ENCODE measurements at places on chromosomes 13 and 19. TPM values are rescaled to one million over a fixed set of nuclear protein-coding genes. Genes with fewer than 3 reads are reported as not detected.

The EID2B gene
- 3.2 TPM for total RNA-seq

The TEAD2 gene
- 54.3 TPM for total RNA-seq

The MIR17HG gene
- total RNA-seq: 1.5 TPM

The CCNE1 gene
- total RNA-seq: 50.1 TPM

The THAP8 gene
- 1.9 TPM for total RNA-seq

The ZNF253 gene
- total RNA-seq: 2.6 TPM

The ZNF83 gene
- 23.7 TPM for total RNA-seq

The ADGRE2 gene
- 0.12 TPM for total RNA-seq

The ZNF560 gene
- 0.02 TPM for total RNA-seq

The SHANK1 gene
- 2.2 TPM for total RNA-seq

The IGSF23 gene
- not detected for total RNA-seq

The IGLON5 gene
- total RNA-seq: 0.72 TPM

The CNFN gene
- not detected for total RNA-seq
